Osteoblast (primary cell): ENCODE measurements at places on chromosomes 11 and 22. TPM values are rescaled to one million over a fixed set of nuclear protein-coding genes. Genes with fewer than 3 reads are reported as not detected.

Gene NOX4
- 1.8 TPM in 2 replicates for total RNA-seq

- no peak for DNase-seq
Observed at GRCh38 chr11:15943418-15944197, 412.7 kb downstream of the SOX6 start.

Gene DNHD1
- 9.0 and 9.4 TPM in 2 replicates for total RNA-seq

DNA sequence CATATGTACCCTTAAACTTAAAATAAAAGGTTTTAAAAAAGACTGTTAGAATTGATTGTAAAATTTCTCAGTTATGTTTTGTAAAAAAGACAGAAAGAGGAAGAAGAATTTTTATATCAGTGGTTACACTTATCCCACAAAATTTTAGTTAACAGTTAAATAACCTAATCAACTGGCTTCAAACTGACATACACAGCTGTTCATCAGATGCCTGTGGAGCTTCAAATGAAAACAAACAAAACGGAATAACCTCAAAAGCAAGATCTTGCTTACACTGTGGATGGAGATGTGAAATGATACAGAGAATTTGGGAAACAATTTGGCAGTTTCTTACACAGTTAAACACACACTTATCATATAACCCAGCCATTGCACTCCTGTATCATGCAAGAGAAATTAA, 521.0 kb downstream of the ETS1 start:
- no peak for DNase-seq

GRCh38 chr11:115390441-115390840, 113.8 kb downstream of the CADM1 start:
- no peak for DNase-seq

Gene INPP5J
- total RNA-seq = under 0.01 and 0.36 TPM in 2 replicates

GRCh38 chr11:36475192-36475591, 34.9 kb downstream of the TRAF6 start:
- DNase-seq = no peak

DNA sequence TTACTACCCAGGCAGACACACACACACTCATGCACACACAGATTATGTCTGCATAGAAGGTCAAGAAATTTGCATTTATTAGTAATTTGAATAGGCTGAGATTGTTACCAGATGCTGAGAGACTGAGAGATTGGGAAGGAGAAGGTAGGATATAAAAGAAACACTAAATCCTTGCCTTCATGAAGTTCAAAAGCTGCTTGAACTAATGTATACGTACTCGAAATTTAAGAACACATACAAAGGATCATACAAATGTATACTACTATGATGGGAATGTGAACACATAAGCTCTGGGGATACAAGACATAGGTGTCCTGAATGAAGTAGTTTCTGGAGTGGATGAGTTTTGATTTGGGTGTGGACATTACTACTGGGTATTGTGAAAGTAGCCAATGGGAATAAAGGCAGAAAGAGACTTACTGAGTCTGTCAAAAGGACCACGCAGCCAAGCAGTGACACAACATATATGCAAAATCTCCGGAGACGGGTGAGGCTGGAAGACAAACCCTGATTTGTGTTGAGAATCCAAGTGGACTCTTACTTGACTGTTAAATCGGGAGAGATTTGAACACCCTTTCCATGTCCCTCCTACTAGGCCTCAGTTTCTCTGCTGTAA, 7.3 kb upstream of the PKNOX2 start:
- no peak for DNase-seq

Gene LMNTD2
- total RNA-seq = 0.29 and 0.36 TPM in 2 replicates

DNA sequence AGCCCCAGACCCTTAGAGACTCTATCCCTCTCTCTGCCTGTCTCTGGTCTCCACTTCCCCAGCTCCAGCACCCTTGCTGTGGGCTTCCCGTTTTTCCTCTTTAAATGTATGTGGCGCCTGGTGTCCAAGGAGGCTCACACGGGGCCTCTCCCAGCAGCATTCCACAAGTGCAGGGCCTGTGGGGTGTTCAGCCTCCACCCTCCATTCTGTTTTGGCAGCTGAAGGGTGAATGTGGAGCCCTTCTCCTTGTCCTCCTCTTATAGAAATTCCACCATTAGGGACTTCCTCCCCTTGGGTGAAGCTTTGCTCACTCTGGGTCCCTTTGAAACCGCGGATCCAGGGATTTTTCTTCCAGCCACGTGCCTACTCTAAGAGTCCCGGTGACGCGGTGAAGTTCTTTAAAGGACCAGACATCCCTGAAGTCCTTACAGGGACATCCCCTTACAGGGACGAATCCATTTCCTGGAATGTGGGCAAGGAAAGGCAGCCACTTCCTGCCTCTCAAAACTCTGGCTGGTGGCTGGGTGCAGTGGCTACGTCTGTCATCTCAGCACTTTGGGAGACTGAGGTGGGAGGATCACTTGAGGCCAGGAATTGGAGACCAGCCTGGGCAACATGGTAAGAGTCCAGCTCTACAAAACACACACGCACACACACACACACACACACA, 1.6 kb upstream of the TSPAN18 start:
- peak; percentile 73 for DNase-seq

Gene ARHGAP8
- total RNA-seq = 0.29 and 0.36 TPM in 2 replicates

DNA sequence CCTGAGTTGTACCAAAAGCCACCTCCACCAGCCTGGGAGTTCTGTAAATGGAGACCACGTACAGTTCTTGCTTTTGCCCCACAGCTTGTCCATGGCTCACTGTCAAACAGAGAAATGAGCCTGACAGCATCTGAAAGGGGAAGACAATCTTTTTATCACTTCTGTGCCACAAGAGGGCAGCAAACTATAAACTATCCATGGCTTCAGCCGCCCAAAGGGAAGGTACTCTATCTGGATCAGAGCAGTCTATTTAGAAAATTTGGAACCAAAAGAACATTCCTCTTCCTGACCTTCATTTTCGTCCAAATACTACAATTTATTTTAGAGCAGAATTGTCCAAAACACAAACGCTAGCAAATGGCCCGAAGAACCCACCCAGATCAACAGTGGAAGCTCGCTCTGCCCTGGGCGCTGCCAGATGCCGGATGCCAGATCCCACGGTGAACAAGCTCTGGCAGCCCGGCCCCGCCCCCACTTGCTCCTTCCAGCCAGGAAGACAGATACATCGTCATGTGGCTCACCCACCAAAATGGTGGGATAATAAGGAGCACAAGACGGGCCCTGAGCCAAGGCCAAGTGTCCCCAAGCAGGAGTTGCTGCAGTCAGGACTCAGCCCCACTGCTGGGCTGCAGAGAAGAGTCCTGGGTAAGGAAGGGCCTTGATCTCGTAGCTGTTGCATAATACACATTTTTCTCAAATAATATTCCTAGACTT, 23.9 kb upstream of the SCGB1A1 start:
- peak; percentile 95 for DNase-seq

DNA sequence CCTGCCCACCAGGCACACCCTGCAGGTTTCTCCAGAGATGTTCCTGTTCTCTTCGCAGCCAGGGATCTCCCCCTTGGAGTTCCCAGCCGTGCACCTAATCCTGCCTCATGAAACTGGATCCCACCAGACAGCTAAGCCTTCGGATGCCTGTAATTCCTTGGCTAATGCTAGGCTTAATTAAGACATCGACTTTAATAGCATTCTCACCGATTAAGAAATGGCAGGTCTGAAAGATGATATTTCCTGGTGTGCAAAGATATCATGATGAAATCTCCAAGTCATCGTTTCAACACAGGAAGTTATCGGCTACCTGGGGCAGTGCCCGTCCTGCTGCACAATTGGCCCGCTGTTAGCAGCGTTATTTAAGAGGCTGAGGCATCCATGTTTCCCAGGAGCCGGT, 41.5 kb upstream of the CCND1 start:
- DNase-seq = peak; percentile 86

Gene OR51E2
- not detected in 2 replicates for total RNA-seq

Gene ISX
- not detected in 2 replicates for total RNA-seq

- peak; percentile 94 for DNase-seq
Observed at GRCh38 chr22:27752771-27753170, 48.8 kb downstream of the MN1 start.
